Renal pelvis (tissue), 12 donors: ENCODE measurements at places on chromosomes 16 and 17. TPM values are rescaled to one million over a fixed set of nuclear protein-coding genes. Genes with fewer than 3 reads are reported as not detected.

CES5A gene
- polyA plus RNA-seq: 0.11 TPM

FOXJ1 gene
- 31.5 TPM for polyA plus RNA-seq

CCL8 gene
- polyA plus RNA-seq: not detected

ITGAD gene
- polyA plus RNA-seq: 0.46 TPM

TBX2 gene
- polyA plus RNA-seq: 90.0 TPM

MIEN1 gene
- polyA plus RNA-seq: 35.9 TPM

CRISPLD2 gene
- 7.3 TPM for polyA plus RNA-seq

MARVELD3 gene
- polyA plus RNA-seq: 19.8 TPM

NOXO1 gene
- polyA plus RNA-seq: 0.90 TPM
